ENCODE measurements at places on chromosomes 7 and 10.

- peak; percentile 90 for DNase-seq
These were observed 366.1 kb upstream of the ANKRD30A start for GRCh38 chr10:36759141-36759805.

DNA sequence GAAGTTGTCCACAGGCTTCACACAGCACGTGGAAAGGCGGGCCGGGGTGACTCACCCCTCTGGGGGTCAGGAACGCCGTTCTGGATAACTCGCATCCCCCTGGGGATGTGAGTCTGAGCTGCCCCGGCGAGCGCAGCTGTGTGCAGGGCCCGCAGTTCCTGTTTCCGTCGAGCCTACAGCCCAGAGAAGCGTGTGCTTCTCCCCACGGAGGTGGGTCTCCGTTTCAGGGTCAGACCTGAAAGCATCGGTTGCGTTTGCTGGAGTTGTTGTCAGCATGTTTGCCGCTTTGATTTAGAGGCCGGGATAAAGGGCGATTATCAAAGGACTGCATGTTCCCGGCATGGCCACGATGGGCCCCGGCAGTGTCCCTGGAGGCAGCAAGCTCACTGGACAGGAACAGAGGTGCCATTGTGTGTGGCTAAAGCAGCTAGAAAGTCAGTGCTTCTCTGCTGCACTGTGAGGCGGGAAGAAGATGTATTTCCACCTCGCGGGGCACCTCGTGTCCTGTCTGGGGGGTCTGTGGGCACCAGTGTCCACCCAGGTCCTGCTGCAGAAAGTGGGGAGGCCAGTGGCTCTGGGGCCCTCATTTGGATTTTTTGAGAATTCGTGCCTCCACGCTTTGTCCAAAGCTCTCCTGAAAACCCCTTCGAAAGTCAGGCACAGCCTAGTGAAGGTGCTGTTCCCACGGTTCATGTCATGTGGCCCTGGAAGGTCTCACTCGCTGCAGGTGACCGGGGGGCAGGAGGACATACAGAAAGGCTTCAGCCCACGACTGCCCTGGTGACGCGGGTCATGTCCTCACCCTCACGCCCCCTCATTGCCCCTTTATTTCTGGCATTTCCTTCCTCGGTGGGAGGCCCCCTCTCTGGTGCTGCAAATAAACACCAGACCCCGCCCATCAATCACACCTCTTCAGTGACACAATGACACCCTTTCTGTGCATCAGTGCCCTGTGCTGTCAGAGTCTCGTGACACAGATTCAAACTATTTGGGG lies 27.4 kb upstream of the GDI2 start:
- no peak for DNase-seq

DNA sequence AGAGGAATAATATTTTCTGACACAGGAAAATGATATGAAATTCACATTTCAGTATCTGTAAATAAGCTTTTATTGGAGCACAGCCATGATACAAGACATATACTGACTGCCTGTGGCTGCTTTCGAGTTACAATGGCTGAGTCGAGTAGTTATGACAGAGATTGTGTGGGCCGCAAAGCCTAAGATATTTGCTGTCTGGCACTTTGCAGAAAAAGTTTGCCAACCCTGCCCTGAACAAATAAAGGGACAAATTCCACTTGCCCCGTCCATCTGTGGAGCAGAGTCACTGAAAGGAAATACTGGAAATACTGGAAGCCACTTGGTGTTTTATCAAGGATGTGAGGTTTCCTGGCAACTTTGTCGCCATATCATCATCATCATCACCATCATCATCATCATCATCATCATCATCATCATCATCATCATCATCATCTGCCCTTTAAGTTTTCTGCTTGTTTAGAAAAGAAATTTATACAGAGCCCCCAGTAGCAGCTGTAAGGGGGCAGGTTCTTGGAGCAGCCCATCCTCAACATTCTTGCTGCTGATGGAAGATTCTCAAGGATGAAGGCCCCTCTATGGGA lies 85.8 kb downstream of the TCF7L2 start:
- no peak for DNase-seq

GRCh38 chr10:70615784-70616522 lies 13.4 kb upstream of the PRF1 start:
- DNase-seq, result no peak

DNA sequence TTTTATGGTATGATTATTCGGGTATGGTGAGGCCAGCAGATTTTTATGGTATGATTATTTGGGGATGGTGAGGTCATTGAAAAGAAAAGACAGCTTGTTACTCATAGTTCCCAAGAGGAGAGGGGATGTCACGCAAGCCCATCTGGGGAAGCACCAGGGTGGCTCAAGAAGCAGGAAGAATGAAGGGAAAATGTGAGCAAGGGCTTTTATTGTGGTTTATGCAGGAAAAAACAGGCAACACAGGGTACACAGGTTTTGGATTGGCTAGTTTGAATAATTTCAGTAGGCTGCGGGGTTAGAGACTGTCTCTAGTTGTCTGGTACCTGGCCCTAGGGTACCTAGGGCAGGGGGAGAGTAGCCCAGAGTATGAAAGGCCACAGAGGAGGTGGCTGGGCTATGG lies 26.8 kb upstream of the DGKI start:
- peak; percentile 87 for DNase-seq

All from AG09309 (cell line).